ENCODE measurements at places on chromosomes 4 and X. TPM values are rescaled to one million over a fixed set of nuclear protein-coding genes. Genes with fewer than 3 reads are reported as not detected.

PPEF1 gene
- total RNA-seq = 0.36 TPM

DNA sequence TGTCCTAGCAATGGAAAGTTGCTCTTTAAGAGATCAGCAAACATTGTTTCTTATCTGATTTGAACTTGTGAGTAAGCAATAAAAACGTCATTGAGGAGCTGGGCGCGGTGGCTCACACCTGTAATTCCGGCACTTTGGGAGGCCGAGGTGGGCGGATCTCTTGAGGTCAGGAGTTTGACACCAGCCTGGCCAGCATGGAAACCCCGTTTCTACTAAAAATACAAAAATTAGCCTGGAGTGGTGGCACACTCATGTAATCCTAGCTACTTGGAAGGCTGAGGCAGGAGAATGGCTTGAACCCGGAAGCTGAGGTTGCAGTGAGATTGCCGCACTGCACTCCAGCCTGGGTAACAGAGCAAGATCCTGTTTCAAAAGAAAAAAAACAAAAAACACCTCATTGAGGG lies 11.2 kb upstream of the PLAC8 start:
- DNase-seq = no peak

DNA sequence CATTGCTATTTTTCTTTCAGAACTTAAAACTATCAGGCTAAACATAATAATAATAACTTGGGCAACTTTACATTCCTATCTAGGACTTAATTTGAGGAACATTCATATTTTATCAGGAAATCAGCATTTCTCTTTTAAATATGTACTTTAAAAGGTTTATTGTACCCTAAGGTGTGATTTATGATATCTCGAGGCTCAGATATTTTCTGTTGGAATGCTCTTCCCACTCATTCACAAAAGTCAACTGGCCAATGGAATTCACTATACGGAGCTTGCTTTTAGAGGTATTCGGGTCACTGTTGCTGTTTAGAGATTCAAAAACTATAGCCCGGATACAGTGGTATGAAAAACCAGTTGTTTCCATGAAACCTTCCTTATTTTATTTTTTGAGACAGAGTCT lies 328.3 kb downstream of the GBA3 start:
- DNase-seq = no peak

DNA sequence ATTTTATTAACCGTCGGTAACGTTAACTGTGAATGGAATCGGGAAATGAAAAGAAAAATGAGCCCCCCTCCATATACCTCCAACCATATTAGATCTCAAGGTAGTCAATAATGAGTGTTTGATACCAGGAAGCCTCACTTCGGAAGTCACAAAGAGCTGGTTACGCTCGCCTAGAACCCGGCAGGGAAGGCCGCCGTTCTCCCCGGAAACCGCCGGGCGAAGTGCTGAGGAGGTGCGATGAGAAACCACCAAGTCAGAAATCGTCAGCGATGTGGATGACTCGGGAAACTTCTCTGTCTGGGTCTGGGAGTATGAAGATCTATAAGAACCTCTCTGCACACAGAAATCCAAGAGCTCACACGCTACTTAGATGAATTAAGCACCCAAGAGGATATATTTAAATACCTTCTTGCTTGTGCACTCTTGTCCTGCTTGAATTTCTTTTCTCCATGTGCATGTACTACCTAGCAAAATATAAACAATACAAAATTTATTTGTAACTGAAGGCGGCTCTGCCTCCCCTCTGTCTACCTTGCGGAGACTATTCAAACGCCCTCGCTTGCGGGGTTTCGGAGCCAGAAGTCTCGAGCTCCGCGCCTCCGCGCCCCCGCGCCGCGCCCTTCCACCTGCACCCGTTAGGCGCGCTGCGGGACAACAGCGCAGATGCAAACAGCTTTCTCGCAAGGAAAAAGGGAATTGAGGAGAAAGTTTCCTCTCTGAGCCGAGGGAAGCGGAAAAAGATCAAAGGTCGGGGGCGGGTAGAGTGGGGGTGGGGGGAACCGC lies 17.8 kb downstream of the NKX6-1 start:
- no peak for DNase-seq

- no peak for DNase-seq
Observed at GRCh38 chrX:96696462-96696861, 11.8 kb downstream of the DIAPH2 start.

- DNase-seq = no peak
Observed at GRCh38 chr4:184669251-184669650, 19.7 kb downstream of the PRIMPOL start.

DNA sequence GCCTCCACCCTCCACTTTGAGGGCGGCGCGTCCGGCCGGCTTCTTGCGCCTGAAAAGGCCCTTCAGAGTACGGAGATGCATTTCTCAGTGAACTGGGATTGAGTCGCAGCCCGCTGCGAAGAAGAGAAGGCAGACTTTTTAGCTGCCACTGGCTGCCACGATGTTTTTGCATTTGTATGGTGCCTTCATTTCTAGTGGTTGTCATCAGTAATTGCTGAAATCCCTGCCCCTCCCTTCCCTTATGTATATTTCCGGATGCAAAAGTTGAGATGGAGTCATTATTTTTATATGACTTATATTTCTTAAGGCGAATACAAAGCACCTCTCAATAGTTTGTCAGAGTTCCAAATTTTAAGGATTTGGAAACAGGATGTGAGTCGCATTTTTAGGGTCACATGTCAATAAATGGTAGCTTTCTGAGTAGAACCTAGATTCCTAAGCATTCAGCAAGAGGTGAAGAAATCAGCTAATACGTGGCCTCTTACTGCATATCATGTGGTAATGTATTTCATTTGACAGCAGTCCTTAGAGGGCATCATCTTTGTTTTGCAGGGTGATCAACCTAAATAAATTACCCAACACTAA lies 658 bp downstream of the ATP6AP2 start:
- no peak for DNase-seq

- DNase-seq = no peak
Observed at GRCh38 chr4:86595426-86595805, 1.3 kb downstream of the PTPN13 start.

DNA sequence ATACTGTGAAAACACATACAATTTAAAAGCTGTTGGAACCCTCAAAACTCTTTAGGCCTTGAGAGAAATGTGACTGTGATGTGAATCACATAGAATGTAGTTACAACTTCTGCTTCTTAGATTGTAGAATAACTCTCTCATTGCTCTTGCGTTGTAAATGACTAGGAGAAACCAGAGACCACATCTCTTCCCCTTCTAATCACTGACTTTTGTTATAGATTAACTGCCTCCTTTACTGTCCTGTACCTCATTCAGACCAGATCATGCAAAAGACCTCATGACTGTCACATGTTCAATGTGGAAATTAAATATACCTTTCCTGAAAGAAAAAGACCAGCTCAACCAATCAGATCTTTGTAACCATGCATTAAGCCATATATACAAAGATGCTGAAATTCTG lies 43.2 kb upstream of the NEIL3 start:
- DNase-seq = no peak

EDA2R gene
- 0.21 TPM for total RNA-seq

CYTL1 gene
- total RNA-seq = 0.34 TPM

- DNase-seq = no peak
Observed at GRCh38 chrX:11446336-11446735, 153.1 kb downstream of the AMELX start.

DNA sequence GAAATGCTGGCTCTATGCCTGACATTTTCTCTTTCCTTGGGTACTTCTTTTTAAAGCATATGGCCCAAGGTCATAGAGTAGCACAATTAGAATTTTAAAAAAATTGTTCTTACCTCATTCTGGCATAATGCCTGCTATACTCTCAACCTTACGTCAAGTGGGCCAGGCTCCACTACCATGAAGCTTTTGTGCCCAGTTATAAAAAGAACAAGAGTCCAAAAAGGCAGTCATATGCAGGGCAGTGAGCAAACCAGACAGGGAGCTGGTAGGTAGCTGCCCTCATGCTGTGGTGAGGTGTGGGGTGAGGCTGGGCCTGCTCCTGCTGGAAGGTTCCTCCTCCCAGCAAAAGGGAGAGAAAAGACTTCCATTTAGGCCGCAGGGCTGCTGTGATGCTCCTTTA lies 64.4 kb upstream of the UCP1 start:
- DNase-seq = no peak

KDR gene
- 19.4 TPM for total RNA-seq

PNMA5 gene
- total RNA-seq = not detected

DNA sequence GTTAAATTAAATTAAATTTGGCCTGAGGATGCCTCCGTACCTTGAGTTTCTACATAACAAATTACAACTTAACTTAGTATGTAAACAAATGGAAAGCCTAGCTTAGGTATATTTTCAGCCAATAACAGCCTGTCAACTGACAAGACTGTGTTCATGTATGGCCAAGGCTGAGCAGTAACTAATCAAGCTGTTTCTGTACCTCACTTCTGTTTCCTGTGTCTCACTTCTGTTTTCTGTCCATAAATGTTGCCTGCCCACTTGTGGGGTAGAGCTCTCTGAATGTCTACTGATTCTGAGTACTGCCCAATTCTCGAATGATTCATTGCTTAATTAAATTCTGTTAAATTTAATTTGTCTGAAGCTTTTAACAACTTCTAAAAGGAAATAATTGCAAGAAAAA lies 445.2 kb downstream of the PCDH11X start:
- no peak for DNase-seq

TRAM1L1 gene
- total RNA-seq = 0.11 TPM

CDKL5 gene
- 3.8 TPM for total RNA-seq

- no peak for DNase-seq
Observed at GRCh38 chr4:48944756-48945241, 38.2 kb upstream of the OCIAD2 start.

TEX13D gene
- not detected for total RNA-seq

DNA sequence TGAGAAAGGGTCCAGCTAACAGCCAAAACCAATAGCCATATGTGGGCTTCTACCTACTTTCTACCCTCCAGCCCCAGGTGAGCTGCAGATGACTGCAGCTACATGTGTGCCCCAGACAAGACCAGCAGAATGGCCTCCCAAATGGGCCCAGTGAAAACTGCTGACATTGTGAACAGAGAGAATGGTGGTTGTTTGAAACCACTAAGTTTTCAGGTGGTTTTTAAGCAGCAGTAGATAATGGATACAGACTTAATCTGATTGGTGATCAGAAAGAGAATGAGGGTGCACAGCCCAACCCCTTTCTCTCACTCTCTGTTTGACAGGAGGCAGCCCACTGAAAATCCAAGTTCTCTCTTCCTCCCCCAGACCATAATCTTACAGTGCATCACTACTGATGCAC lies 42.5 kb upstream of the BBS12 start:
- DNase-seq = no peak

ASB12 gene
- total RNA-seq = 36.3 TPM

- no peak for DNase-seq
Observed at GRCh38 chr4:89837385-89837992, 528 bp upstream of the SNCA start.

SERTM2 gene
- total RNA-seq = 0.10 TPM

DNA sequence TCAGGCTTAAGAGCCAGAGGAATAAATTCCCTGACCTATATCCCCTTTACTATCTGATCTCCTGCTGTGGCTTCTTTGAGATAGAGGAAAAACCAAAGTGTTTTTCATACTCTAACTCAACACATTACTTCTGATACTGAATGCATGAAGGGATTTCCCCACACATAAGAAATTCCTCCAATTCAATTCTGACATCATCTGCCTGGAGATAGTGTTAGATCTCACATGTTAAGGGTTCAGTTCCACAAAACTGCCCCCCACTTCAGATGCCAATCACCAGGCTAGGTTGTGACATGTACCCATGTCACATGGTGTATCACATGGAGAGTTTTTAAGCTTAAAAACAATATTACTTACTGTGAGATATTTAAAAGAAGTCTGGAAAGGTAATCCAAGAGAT lies 46.8 kb downstream of the GSTCD start:
- no peak for DNase-seq

- DNase-seq = peak; percentile 20
Observed at GRCh38 chr4:185127021-185127925, 15.8 kb upstream of the SLC25A4 start.

DNA sequence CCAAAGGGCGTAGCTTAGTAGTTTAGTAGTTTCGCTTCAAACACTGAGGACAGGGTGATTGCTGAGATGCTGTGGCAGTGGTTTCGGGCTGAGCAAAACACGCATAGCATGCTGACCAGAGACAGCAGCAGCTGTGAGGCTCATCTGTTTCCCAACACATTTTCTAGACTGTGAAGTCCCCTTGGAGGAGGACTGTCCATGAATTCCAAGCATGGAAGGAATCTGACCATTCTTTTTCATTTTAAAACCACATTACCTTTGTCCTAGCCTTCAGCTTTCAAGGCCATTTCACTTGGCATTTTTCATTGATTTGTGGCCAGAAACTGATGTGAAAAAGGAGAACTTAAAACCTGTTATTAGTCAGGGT lies 240.9 kb downstream of the PALLD start:
- DNase-seq = no peak

- no peak for DNase-seq
Observed at GRCh38 chrX:54087661-54088060, 43.4 kb upstream of the PHF8 start.

DNA sequence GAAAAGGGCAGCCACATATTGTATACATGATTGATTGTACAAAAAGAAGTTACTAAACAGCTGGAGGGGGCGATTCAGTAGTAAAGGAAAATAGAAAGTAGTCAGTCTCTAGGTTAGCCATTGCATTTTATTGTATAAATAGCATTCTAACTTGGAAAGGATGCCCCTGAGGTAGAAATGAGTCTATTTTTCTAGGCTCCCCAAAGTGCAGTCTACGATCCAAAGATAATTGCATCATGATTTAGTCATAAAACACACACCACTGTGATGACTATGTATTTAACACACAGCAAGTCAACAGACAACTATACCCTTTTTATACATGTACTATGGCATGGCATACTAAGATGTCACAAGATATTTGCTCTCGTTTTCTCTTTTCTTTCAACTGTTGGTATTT lies 204.9 kb downstream of the APBB2 start:
- DNase-seq = no peak

ZNF141 gene
- total RNA-seq = 4.8 TPM

GRCh38 chrX:20244931-20245330 lies 21.8 kb downstream of the RPS6KA3 start:
- DNase-seq = peak; percentile 18

GRCh38 chr4:87932718-87933141 lies 42.8 kb upstream of the SPP1 start:
- DNase-seq = no peak

- peak; percentile 15 for DNase-seq
Observed at GRCh38 chr4:152996111-152996571, 60.0 kb downstream of the FHDC1 start.

MTTP gene
- total RNA-seq = 0.07 TPM

GRCh38 chrX:56343219-56343618 lies 111.1 kb downstream of the KLF8 start:
- DNase-seq = no peak
